NCI-H187 treated with DMSO at 0.1 percent for 48 hours (cell line): ENCODE measurements at places on chromosomes 16 and 17.

GRCh38 chr17:11241611-11242226, 706 bp downstream of the SHISA6 start:
- DNase-seq, result no peak

DNA sequence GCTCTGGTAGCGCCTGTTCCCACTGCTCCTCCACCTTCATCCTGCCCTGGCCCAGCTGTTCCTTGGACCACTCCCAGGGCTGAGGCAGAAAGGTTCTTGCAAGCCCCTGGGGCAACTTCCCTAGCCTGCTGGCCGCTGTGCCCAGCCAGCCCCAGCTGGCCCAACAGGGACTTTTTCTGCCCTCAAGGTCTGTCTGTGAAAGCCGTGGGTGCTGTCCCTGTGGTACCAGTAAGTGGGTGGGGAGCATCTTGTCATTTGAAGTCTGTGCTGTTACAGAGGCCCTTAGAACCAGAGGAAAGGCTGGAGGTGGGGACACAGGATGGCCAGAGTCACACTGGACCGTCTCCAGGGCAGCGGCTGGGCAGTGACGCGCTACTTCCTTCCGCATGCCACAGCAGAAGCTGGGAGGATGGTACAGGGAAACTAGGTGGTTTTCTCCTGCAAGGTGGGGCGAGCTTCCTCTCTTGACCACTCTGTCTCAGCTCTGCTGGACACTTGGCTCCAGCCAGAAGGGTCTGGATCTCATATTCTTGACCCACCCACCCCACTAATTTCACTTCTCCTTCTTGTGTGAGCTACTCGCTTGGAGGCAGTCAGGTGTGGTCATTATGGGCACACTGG, 87.8 kb downstream of the PLCG2 start:
- no peak for DNase-seq

GRCh38 chr17:77441940-77442339, 301.2 kb downstream of the SEC14L1 start:
- DNase-seq, result no peak

GRCh38 chr17:58985367-58985766, 121.3 kb downstream of the TRIM37 start:
- no peak for DNase-seq

GRCh38 chr16:53457670-53458069, 23.4 kb downstream of the RBL2 start:
- no peak for DNase-seq

DNA sequence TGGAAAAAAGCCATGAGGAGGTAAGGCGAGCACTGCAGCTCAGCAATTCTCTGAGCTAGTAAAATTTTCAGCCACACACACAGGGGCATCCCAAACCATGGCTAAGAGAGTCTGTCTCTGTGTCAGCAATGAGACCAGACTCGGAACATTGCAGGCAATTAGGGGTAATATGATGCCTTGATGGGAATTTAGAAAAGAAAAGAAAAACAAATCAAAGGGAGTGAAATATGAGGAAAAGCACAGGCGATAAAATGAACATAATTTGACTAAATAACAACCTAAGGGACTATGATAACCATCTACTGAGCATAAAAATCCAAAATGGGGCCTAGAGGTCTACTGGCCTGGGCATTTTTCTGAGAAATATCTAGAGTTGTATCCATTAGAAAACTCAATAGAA, 546.0 kb upstream of the PSMD7 start:
- DNase-seq, result no peak

GRCh38 chr17:74177018-74177450, 26.4 kb upstream of the RPL38 start:
- DNase-seq, result no peak

- no peak for DNase-seq
Measured at GRCh38 chr16:80274576-80275191, 266.1 kb upstream of the DYNLRB2 start.

DNA sequence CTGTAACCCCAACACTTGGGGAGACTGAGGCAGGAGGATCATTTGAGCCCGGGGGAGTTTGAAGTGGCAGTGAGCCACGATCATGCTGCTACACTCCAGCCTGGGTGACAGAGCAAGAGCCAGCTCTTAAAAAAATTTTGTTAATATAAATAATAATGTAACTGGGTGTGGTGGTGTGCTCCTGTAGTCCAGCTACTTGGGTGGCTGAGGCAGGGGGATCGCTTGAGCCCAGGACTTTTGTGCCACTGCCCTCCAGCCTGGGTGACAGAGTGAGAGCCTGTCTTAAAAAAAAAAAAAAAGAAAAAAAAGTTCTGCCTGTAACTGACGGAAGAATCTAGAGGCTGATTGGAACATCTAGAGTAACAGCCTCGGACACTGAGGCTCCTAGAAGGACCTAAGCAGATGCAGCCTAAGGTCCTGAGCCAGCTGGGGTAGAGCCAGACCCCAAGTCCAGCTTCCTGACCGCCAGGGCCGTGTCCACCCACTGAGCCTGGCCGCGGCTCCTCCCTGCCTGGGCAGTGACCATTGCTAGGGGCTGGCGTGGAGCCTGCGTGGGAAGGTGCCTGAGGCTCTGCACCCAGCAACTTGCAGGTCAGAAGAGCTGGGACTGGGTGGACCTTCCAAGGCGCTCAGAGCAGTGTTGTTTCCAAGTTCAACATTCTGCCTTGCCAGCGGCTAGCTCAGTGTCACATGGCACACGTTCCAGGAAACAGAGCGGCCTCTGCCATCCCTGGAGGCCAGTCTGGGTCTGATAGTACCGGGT, 209.4 kb upstream of the CIBAR2 start:
- no peak for DNase-seq

DNA sequence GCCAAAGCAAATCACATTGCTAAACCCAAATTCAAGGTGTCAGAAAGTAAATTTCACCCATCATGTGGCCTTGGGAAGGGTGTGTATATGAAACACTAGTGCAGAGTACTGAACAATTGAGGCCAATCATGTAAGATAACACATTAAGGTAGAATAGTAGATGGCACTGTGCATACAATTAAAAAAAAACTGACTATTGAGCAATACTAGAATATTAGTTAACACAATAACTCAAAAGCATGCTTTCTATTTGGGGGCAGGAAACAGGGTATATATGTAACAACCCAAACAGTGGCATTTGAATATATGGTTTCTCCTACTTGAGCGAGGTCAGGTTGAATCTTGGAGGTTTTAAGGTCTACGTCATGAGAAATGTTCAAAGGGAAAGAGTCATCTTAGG, 63.0 kb upstream of the DYNLRB2 start:
- no peak for DNase-seq

GRCh38 chr17:41061964-41062363, 2.0 kb upstream of the KRTAP2-3 start:
- no peak for DNase-seq

DNA sequence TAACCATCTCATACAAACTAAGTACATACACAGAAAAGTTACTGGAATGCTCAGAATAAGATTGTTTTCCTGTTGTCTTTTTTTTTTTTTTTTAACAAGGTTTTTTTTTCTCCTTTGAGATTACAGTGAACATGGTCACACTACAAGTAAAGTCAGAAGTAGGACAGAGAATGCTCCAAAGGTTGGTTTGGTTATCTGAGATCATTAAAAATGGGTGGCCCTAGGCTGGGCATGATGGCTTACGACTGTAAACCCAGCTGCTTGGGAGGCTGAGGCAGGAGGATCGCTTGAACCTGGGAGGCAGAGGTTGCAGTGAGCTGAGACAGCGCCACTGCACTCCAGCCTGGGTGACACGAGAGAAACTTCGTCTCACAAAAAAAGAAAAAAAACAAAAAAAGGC, 6.9 kb upstream of the ST6GALNAC1 start:
- no peak for DNase-seq

DNA sequence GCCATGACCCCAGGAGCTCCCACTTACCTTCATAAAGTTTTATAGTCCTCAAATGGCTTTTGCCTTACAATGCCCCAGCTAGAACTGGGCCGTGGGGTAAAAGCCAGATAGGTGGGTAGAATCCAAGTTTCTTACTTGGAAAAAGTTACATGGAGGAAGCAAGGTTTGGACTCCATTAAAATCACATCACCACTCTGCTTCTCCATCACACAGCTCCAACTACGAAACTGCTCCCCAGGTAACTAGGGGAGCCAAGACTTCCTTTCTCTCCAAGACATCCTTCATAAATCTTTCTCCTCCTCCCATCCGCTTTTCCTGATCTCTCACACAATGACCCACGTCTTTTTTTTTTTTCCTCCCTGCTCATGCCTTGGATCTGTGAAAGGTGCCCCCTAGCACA, 130.8 kb upstream of the RCVRN start:
- DNase-seq, result no peak

DNA sequence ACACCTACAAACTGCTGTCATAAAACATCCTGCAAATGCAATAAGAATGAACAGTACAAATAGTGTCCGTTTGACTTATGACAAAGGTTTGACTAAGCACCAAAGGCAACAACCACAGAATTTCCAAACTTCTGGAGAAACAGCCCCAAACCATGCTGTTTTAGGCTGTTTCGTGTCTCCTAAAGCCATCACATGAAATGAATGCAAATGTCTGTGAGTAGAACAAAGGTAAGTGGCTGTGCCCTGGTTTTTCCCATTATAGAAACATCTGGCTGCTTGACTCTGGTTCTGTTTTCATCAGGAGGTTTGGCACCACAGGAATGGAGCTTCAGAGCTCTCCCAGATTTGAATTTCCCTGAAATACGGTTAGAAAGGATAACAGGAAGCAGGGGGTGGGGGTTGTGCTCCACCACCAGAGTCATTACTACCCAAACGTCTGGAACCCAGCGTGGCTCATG, 4.6 kb upstream of the EMP2 start:
- DNase-seq, result no peak

DNA sequence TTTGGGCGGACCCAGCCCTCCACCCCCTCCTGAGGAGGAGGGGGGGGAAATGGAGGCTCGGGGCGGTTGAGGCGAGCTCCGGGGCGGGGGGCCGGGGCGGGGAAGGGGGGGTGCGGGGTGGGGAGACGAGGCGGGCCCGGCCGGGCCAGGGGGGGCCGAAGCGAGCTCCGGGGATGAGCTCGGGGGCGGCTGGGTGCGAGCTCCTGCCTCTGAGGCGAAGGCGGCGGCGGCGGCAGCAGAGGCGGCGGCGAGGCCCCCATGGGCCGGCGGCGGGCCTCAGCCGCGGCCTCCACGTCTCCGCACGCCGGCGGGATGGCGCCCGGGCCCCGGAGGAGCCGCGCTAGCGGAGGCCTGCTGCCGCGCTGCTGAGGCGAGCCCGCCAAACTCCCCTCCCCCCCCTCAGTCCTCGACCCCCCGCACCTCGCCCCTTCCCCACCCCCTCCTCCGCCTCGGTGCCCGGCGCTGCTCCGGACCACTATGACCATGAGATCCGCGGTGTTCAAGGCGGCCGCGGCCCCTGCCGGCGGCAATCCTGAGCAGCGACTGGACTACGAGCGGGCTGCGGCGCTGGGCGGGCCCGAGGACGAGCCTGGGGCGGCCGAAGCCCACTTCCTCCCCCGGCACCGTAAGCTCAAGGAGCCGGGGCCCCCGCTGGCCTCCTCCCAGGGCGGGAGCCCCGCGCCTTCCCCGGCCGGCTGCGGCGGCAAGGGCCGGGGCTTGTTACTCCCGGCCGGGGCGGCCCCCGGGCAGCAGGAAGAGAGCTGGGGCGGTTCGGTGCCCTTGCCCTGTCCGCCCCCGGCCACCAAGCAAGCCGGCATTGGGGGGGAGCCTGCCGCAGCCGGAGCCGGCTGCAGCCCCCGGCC, 596 bp downstream of the MSL1 start:
- DNase-seq, result no peak

GRCh38 chr16:83308414-83308813, 499.4 kb upstream of the HSBP1 start:
- no peak for DNase-seq

GRCh38 chr17:55163408-55163807, 101.4 kb upstream of the HLF start:
- no peak for DNase-seq
